ENCODE measurements at places on chromosomes 11 and 22. TPM values are rescaled to one million over a fixed set of nuclear protein-coding genes. Genes with fewer than 3 reads are reported as not detected.

Gene TOP3B
- total RNA-seq, result 48.9 TPM

- DNase-seq, result no peak
Observed at GRCh38 chr11:14075118-14076078, 112.9 kb downstream of the SPON1 start.

DNA sequence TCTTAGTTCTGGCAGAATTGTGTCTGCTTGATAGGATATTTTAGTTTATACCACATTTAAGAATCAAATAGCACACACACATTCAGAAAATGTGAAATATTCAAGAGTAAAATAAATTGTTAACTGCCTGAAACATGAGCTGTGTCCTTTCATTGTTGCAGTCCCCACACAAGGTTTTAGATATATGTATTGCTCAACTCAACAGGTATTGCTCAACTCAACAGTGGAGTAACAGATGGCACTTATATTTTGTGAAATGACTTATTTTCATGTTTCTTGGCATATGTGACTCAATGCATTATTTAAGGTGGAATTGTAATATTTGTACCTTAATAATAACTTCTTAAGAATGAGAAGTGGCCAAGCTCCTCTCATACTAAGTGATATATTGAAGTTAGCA is 760.3 kb downstream of the CNTN5 start:
- no peak for DNase-seq

- no peak for DNase-seq
Observed at GRCh38 chr11:8070417-8071115, 10.4 kb upstream of the TUB start.

GRCh38 chr11:6458352-6459098 is 15.2 kb downstream of the TRIM3 start:
- no peak for DNase-seq

DNA sequence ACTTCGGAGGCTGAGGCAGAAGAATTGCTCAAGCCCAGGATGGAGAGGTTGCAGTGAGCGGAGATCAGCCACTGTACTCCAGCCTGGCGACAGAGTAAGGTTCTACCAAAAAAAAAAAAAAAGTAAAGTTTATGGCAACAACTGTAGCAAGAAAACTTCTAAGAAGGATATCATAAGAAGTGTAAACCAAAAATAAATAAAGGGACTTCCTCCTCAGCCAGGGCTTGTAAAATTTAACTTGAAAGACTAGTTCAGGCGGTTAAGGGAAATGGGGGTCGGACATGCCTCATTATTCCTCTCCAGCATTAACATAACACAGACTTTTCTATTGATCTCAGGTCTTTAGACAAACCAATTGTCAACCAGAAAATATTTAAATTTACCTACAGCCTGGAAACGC is 2.5 kb upstream of the OR5M11 start:
- DNase-seq, result no peak

GRCh38 chr11:74443071-74443864 is 24.1 kb downstream of the KCNE3 start:
- DNase-seq, result peak; percentile 55

DNA sequence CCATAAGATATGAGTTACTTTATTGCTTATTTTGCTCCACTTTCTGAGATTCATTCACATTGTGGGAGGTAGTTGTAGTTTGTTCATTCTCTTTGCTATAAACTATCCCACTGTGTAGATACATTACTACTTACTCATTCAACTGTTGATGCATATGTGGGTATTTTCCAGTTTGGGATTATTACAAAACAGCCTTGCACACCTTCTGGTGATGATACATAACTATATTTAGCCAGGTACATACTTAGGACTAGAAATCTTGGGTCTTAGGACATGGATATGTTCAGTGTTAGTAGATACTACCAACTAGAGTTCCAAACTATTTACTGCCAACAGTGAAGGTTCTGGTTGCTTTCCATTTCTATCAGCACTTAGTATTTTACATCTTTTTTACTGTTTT is 37.8 kb downstream of the BTG4 start:
- no peak for DNase-seq

DNA sequence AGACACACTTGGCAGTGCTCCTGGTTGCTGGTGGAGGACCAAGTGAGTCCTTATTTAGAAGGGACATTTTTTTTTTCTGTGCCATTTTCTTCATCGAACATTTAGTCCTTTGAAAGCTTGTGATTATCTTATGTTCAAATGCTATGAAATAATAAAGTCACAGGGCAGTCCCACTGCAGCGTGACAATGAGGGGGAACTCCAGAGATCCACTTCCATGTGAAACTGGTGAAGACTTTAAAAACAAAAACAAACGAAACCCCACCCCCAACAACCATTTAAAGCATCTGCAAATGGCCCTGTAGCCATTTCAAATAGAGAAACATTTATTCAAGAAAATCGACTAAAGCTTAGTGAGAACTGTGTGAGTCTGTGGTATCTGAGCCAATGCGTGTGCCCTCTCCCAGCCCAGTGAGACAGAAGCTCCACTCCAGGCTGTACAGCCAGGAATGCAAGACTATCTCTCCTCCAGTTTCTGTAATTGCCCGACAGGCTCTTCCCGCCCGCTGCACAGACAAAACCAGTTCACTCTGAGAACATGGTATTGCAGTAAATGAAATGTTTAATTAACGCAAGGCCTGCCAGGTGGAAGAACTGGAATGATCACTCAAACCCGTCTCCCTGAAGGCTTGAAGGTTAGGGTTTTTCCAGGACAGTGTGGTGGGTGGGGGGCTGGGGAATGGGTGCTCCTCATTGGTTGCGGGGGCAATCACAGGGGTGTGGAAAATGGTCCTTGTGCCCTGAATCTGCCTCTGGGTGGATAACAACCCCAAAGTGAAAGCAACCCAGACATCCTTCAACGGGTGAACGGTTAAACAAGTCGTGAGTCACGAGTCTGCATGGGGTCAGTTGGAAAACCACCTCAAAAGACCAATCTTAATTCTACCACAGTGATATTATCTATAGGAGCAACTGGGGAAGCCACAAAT is 8.4 kb downstream of the KRTAP5-6 start:
- no peak for DNase-seq

Gene TST
- total RNA-seq, result 246 TPM

Gene TRIM64
- total RNA-seq, result not detected

Gene SCGB2A2
- not detected for total RNA-seq

Gene FAM180B
- total RNA-seq, result not detected

All from transverse colon (tissue), 4 donors.